ENCODE measurements at places on chromosomes 1 and 21. TPM values are rescaled to one million over a fixed set of nuclear protein-coding genes. Genes with fewer than 3 reads are reported as not detected.
A peak's percentile ranks its signal among the peaks of the same experiment; 100 is the strongest.

SZT2 gene
- 45.8 TPM for total RNA-seq

DNA sequence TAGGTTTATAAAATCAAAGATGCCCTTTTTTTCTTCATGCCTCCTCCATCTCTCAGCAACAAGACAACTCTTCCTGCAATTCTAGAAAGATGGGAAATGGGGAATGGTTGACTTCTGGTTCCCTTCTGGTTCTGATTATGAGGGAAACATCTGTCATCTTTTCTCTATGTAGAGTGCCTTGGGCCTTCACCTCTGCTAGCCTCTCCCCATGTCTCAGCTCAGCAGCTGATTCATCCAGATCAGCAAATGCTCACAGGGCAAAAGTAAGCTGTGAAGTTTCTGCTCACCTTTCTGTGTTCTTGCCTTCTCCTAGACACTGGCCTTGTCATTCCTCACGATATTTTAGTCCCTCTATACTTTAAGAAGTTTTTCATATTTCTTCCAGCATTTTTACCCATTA, 17.8 kb upstream of the BECN2 start:
- H3K36me3 ChIP-seq = no peaks in the 10 kb centered on the region
- H3K27ac ChIP-seq = no peak overlapping the region
- H3K27me3 ChIP-seq = no peaks in the 10 kb centered on the region
- H3K4me1 ChIP-seq = peaks cover 6% of the 10 kb centered on the region

- H3K27me3 ChIP-seq = no peaks in the 10 kb centered on the region
- no peak for DNase-seq
- H3K4me3 ChIP-seq = peak overlapping the region; percentile 90
- peaks cover 25% of the 10 kb centered on the region for H3K4me1 ChIP-seq
Observed at GRCh38 chr1:244865028-244865371, 657 bp upstream of the HNRNPU start.

TMEM50B gene
- total RNA-seq = 44.7 TPM

All from type B pancreatic cell (in vitro differentiated cells).